Activated CD4-positive, alpha-beta T cell treated with anti-CD3 and anti-CD28 coated beads, Interleukin-10, Interleukin-2, amounts not matched to agents 100 ng/mL and 50 ng/mL, durations not matched to agents 16 hours and 8 hours (primary cell): ENCODE measurements at places on chromosomes 7 and 10.

DNA sequence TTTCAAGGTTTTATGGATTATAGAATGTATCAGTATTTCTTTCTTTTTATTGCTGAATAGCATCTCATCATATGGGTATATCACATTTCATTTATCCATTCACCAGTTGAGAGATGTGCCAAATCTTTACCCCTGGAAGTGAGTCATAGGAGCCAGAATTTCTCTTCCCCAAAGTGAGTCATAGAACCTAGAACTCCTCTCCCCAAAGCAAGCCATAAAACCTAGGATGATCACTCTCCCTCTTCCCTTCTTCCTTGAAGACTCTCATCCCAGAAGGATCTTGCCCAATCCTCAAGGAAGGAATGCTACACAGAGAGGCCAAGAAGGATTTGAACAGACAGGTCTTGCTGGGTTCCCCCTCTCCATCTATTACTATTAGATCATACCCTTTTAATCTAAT lies 199.9 kb downstream of the EVX1 start:
- DNase-seq, result no peak

DNA sequence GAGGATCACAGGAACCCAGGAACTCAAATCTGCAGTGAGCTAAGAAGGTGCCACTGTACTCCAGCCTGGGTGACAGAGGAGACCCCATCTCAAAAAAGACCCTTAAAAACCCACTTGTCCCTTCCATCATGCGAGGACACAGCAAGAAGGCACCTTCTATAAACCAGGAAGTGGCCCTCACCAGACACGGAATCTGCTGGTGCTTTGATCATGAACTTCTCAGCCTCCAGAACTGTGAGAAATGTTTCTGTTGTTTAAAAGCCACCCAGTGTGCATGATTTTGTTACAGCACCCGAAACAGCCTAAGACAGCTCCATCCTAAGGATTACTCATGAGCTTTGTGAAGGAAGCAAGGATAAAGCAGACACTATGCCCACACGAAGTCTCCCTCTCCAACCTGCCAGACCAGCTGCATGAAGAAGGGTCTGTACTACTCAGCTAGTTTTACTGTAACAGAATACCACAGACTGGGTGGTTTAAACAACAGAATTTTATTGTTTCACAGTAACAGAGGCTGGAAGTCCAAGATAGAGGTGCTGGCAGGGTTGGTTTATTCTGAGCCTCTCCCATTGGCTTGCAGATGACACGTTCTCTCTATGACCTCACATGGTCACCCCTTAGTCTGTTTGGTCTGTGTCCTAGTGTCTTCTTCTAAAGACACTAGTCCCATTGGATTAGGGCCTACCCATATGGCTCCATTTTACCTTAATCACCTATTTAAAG lies 13.7 kb downstream of the VIM start:
- no peak for DNase-seq

GRCh38 chr7:30985756-30986155 lies 22.0 kb downstream of the GHRHR start:
- no peak for DNase-seq

- DNase-seq, result no peak
These were observed 6.3 kb upstream of the TBX20 start for GRCh38 chr7:35260246-35260645.

- DNase-seq, result no peak
These were observed 1214.7 kb downstream of the SORCS3 start for GRCh38 chr10:105855791-105856190.

DNA sequence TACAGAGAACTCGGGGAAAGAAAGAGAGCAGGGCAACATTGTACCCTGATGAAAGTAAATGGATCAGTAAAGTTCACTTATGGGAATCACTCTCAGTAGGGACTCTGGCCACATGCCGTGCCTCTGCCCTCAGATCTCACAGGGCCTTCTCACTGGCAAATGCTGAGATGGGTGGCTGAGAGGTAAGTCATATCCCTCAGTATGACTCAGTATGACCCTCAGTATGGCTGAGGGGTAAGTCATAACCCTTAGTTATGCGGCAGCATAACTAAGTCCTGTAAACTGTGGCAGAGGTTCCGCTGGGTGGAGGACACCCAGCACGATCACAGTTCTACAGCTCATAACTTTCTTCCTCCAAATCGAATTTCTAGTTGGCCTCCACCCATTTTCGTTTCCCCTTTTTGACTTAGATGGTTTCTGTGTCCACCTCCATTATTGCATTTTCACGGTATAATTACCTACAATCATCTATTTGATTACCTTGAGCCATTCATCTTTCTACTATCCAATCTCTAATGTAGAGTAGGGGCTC lies 26.5 kb upstream of the WNT16 start:
- DNase-seq, result peak; percentile 3

DNA sequence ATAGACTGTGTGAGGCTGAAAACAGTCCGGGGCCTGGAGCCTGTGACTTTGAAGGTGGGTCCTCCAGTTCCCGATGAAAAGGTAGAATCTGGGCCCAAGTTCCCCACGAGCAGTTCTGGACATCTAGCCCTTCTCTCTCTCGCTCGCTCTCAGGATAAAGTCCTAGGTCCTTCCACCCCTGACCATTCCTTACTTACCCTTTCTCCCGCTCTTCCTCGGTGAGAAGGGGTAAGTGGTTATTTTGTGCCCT lies 713 bp downstream of the IMMP2L start:
- no peak for DNase-seq
